Epithelial cell of esophagus (primary cell): ENCODE measurements at places on chromosomes 13 and 19.
A peak's percentile ranks its signal among the peaks of the same experiment; 100 is the strongest.

- no peak for DNase-seq
These were observed 20.0 kb downstream of the CNFN start for GRCh38 chr19:42370068-42370520.

- DNase-seq = no peak
These were observed 8.5 kb downstream of the TMTC4 start for GRCh38 chr13:100666124-100666523.

- DNase-seq = peak; percentile 18
These were observed 524.7 kb downstream of the MYO16 start for GRCh38 chr13:109154146-109154545.

DNA sequence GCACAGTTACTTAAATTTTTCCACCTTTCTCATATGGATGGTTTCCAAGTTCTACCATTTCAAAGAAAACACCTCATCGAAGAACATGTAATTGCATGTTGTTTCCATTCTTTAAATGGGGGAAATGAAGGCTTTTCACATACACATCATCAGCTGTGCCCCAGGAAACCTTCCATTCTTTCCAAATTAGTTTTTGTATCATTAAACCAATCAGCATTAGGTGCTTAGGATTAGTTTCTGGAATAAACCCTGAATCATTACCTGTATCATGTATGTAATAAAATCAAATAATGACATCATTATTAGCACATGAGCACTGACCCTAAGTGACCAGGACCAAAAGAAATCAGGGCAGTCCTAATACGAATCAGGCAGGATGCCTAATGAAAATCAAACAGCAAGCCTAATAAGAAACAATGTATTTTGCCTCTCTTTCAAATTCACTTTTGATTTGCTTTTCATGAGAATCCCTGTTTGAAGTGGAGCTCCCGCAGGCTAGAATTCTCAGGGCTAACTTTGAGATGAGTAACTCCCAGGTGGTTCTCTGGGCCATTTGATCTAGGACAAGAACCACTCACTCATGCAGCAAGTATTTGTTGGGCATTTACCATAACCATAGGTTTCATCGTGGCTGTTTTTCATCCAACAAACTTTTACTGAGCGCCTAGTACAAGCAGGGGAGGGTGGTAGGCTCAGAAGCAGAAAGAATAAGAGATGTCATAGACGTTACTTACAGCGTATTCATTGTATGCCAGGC lies 89.2 kb downstream of the MZT1 start:
- peak; percentile 93 for DNase-seq

GRCh38 chr19:8004723-8005513 lies 523 bp downstream of the ELAVL1 start:
- peak; percentile 21 for DNase-seq

DNA sequence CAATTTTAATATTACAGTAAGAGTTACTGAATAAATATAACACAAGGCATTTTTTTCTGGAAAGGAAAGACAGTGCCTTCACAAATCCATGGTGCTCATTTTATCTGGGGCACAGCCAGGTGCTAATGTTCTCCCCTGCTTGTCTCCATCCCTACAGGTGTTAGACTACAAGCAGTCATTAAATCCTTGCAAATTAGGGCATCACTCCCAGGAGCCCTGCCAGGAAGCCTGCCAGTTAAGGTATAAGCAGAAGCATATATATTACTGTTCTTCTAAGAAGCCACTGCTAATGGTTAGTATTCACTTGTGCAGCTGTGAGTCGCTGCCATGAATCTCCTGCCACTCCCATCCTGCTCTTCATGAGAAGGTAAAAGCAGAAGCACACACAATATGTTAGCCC lies 149.7 kb downstream of the OXGR1 start:
- DNase-seq = peak; percentile 12

DNA sequence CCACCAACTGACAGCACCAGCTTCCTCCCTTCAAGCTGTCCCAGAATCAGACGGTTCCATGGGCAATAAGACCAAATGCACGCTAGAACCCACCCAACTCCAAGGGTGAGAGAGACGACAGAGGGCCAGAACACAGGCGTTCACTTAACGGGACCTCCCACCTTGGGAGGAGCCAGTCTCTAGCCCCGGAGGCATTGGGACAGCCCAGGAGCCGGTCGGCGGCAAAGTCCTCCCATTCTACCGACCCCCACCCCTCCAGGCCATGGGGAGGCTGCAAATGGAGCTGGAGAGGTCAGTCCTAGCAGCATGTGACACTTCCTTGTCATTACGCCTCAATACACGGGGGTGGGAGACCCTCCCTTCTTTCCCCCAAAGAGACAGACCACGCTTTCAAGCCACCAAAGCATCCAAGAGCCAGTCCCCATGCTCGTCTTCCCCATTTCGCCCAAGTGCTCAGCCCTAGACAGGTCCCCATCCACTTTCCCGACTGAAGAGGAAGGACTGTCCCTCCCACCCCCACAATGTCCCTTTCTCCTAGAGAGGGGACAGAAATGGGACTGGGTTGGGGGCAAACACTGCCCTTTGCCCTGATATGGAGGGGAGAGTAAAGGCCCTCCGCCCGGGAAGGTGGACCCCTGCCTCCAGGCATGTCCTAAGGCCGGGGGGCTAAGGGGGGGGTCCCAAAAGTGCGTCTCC lies 964 bp downstream of the KHSRP start:
- peak; percentile 54 for DNase-seq

DNA sequence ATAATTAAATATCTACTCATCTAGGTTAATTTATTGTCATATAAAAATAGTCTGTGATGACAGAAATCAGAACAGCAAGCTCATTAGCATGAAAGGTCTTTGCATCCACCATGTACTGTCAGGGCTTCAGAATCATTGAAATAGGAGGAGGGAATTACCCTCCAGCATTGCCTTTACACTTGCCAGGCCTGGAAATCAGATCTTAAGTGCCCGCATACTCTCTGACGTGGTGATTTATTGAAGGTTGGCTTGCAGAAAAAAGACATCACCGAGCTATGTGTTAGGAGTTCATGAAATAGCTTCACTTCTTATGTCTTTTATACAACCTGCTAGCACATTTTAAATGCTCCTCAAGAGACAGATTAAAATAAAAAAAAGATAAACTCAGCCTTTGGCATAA lies 661.7 kb upstream of the SLITRK1 start:
- DNase-seq = no peak
